ENCODE measurements at places on chromosomes 11 and 22.

- no peak for DNase-seq
These were observed 48.5 kb downstream of the GUCY1A2 start for GRCh38 chr11:106969644-106970355.

DNA sequence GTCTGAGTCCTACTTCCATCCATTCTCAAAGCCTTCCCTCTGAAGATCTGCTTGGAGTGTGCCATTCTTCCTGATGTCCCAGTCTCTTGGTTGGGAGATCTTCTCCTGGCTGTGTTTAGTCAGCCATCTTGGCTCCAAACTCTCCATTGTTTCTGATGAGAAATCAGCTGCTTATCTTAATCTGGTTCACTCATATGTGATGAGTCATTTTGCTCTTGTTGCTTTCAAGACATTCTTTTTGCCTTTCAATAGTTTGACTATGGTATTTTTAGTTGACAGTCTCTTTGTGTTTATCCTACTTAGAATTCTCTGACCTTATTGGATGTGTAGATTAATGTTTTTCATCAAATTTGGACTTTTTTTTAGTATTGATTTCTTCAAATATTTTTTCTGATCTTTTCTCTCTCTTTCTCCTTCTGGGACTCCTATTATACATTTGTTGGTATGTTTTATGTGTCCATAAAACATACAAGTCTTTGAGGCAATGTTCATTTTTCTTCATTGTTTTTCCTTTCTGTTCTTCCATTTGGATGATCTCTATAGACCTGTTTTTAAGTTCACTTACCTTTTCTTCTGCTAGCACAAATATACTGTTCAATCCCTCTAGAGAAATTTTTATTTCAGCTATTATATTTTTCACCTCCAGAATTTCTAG lies 77.2 kb upstream of the CLPB start:
- DNase-seq: no peak

DNA sequence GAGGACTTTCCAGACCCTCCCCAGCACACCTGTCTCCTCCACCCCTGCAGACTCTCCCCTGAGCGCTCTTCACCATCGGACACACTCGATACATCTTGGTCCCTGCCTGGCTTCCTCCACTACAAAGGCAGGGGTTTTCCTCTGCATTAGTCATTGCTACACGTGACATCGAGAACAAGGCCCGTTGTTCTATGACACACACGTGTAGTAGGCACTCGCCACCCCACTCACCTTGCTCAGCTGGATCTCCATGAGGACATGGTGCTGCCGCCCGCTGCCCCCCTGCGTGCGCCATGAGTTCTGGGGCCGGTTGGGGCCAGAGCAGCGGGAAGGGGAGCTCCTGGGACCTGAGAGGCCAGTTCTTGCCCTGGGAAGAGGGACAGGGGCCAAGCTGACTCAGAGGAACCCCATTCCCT lies 16.7 kb downstream of the ATG2A start:
- no peak for DNase-seq

- no peak for DNase-seq
These were observed 22.9 kb downstream of the SDHAF2 start for GRCh38 chr11:61452825-61453224.

DNA sequence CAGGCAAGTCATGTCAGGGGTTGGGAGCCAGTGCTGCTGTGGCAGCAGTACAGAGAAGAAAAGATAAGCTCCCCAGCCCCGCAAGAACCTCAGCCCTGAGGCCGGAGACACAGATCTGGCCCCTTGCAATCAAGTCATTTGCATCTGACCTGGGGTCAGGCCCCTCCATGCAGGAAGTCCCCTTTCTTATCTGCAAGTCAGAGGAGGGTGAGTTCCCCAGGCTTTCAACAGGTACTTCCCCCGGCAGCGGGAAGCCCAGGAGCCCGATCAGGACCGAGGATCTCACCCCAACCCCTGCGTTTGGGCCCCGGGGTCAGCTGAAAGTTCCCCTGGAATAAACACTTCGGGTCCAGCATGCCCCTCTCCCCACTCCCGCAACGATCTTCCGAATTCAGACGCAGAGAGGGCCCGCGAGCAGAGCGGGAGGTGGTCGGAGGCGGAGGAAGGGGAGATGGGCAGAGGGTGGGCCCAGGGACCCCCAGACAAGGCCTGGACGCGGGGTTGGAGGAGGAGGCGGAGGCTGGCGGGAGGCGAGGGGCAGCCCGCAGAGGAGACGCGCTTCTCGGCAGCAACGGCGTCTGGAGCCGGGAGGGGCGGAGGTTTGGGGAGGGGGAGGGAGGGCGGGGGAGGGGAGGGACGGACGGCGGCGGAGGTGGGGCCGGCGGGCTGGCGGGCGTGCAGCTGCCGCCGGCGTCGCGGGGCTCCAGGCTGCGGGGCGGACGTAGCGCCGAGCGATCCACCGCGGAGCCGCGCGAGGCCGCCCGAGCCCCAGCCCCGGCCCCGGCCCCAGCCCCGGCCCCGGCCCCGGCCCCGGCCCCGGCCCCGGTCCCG lies at the start of gene TSPAN18:
Gene TSPAN18 (plus strand): TSS at position 680 of the 831 bp plus-strand sequence. CDS start 179,455 bp downstream, outside the sequence.
- DNase-seq: no peak

Data from NCI-H510A treated with DMSO at 0.1 percent for 48 hours (cell line).